ENCODE measurements at places on chromosomes 2 and 18.
A peak's percentile ranks its signal among the peaks of the same experiment; 100 is the strongest.

GRCh38 chr2:69933839-69934613, 19.1 kb downstream of the MXD1 start:
- DNase-seq, result peak; percentile 54

GRCh38 chr2:183533021-183533420, 408.8 kb downstream of the NUP35 start:
- no peak for DNase-seq

GRCh38 chr2:70477441-70477844, 76.2 kb downstream of the TGFA start:
- no peak for DNase-seq

DNA sequence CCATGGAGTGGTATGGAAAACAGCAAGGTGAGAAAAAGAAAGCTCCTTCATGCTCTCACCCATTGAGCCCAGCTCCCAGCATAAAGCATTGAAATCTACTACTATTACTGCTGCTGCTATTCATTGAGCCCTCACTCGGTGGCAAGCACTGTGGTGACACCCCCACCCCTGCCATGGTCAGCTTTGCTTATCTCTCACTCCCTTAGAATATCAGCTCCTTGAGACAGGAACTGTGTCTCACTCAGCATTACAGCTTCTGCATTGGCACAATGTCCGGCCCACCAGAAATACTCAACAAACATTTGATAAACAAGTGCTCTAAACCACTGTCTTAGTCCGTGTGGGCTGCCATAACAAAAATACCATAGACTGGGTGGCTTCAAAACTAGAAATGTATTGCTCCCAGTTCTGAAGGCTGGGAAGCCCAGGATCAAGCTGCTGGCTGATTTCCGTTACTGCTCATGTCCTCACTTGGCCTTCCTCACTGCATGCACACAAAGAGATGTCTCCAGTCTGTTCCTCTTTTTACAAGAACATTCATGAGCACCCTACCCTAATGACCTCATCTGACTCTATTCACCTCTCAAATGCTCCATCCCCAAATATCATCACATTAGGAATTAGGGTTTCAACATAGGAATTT, 116.3 kb downstream of the ZBTB7C start:
- DNase-seq, result no peak

GRCh38 chr2:213121690-213122089, 29.7 kb downstream of the IKZF2 start:
- no peak for DNase-seq

- no peak for DNase-seq
These were observed 232.6 kb downstream of the NDUFA10 start for GRCh38 chr2:239792405-239793084.

DNA sequence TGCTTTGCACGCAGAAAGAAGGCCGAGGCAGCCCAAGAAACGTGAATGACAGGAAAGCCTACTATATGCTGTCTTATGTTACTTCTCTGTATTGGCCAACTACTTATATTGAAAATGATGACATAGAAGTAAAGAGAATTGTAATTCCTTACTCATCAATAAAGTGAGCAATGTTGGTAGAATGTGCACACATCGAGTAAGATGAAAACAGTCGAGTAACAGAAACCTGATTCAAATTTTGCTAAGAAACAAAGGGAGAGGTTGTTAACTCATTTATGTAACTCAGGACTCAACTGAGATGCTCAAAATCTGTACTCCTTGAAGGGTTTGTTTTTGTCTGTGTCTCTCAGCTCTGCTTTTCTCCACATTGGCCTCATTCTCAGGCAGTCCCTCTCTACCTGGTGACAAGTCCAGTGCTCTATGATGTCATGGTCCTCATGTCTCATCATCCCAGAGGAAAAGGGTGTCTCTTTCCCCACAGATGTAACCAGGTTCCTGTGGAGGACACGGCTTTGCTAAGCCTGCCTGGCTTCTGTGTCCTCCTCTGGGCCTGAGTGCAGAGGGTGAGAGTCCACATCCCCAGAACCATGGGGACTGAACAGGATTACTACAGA, 30.3 kb upstream of the CCDC93 start:
- DNase-seq, result no peak

DNA sequence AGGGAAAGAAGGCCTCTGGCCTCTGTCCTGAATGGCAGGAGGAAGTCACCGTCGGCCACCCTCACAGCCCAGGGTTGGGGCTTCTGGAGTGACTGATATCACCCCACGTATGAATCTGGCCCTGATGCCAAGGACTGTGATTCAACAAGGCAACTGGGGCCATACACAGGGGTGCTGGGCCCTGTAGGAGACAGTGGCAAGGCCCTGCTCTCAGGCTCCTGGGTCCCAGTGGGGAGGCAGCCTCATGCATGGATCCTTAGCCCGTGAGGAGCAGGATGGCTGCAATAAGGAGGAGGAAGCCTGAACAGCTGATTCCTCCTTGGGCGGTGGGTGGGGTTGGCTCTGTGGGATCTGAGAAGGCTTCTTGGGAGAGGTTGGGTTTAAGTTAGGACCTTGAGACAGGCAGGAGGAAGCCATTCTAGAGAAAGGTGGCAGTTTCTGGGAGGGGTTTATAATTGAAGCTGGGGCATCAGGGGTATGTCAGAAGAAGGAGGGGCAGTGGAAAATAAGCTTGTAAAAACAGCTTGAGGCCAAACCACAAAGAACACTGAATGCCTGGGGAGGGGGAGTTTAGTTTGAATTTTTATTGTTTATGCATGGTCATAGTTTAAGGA, 42.8 kb upstream of the LAPTM4A start:
- no peak for DNase-seq

DNA sequence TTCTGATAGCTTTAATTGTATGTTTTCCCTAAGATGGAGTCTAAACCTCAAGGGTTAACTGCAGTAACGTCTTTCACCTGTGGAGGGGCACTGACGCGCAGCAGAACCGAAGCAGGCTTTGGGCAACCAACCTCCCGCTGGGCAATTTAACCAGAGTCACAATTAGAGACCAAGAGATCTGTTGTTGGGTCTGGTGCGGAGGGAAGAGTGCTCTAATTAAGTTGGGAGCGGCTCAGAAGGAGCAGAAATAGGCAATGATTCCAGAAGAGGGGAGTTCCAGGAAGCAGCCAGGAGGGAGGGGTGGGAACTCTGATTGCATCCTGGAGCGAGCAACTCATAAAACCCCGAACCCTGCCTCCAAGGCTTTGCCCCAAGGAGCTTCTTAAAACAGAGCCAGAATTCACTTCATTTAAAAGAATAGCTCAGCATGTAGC, 245.8 kb downstream of the PAX3 start:
- DNase-seq, result no peak

- DNase-seq, result no peak
These were observed 6.2 kb upstream of the POU3F3 start for GRCh38 chr2:104847586-104848160.

DNA sequence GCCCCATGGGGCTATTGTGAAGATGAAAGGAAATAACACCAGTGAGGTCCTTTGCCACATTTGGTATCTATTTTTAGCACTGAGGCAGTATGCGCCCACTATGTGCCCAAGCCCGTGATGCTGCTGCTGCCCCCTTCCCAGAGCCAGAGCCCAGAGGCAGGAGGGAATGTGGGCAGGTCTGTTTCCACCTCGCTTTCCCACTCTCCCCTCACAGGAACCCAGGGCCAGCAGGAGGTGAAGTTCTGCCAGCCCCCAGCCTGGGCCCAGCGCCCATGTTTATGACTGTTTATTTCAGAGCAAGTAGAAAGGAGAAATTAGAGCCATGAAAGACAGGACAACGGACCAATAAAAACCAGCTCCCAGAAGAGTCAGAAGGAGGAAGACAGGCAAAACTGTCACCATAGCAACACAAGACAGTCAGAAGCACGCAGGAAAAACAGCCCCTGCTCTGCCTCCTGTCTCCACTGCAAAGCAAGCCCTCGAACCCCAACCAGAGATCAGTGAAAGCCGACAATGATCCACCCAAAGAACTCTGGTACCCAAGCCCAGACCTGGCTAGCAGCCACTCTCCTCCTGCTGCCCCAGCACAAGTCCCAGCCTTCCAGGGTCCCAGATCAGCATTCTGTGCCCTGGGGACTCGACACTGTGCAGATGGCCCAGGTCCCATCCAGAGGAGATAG, 1.4 kb downstream of the CYRIA start:
- DNase-seq, result no peak

GRCh38 chr2:157231476-157231875, 26.0 kb upstream of the GALNT5 start:
- no peak for DNase-seq

- peak; percentile 18 for DNase-seq
These were observed 84.9 kb downstream of the SOX11 start for GRCh38 chr2:5777131-5777535.

DNA sequence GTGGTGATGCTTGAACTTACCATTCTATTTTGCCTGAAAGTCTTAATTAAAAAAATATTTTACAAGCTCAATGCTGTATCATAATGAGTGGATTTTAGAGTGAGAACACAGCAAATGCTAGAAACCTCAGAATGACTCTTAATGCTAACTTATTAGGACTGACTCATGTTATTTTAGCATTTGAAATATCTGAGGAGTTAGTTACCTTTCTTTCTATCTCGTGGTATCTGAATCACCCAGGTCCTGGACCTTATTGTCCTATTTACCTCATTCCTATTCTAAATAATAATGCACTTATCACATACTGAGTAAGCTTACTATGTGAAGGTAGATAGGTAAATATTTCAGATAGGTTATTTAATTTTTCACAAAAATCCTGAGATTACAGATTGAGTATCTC, 70.7 kb downstream of the SOS1 start:
- no peak for DNase-seq

GRCh38 chr2:71045151-71045550, 23.3 kb upstream of the NAGK start:
- DNase-seq, result no peak

DNA sequence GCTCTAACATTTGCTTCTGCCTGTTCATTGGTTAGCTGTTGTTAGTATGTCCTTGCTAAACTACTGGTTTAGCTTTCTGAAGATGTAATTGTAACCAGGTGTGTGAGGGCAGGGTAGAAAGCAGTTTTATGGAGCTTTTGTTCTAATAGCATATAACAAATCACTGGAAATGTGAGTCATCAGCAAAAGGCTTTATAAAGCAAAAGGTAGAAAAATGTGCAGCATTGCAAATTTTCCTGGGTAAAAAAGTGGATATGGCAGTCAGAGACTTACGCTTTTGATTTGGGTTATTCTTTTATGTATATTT, 85.3 kb downstream of the ZNF407 start:
- DNase-seq, result peak; percentile 40

GRCh38 chr2:237731663-237732062, 66.9 kb upstream of the RBM44 start:
- DNase-seq, result no peak

DNA sequence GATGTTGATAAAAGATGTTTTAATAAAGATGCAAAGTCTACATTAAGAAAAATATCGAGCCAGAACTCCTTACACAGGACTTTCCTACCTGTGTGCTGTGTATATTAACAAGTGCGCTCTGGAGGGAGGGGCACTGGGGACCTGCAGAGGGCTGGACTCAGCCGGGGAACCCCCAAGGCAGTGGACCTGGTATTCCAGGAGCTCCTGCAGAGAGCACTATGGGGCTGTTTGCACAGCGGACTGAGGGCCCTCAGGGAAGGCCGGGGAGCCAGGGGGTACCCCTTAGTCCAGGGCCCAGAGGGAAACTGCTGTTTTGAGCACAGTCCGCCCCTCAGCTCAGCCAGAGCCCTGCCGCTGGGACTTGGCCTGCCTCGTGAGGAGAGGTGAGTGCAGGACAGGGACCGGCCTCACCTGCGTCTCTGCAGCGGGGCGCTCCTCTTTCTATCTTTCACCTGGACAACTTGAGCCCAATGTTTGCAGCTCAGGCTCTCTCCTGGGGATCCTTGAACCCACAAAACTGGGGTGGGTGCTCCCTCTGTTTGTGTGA, 168.4 kb downstream of the ARL4C start:
- DNase-seq, result no peak

- DNase-seq, result no peak
These were observed 722.5 kb downstream of the SOCS6 start for GRCh38 chr18:71011389-71011788.

DNA sequence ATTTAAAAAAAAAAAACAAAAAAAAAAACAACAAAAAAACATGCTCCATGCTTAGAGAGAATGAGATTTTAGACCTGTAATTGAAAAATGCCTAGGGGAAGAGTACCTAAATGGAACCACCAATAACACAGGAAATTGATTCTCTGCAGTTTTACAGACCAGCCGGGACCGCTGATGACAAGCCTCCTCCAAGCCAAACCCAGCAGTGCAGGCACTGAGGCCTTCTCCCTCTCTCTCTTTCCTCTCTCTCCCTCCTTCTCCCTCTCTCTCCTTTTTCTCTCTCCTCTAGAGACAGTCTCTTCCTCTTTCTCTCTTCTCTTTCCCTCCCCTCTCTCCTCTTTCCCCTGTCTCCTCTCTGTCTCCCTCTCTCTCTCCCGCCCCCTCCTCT, 228.8 kb upstream of the COPS8 start:
- no peak for DNase-seq

DNA sequence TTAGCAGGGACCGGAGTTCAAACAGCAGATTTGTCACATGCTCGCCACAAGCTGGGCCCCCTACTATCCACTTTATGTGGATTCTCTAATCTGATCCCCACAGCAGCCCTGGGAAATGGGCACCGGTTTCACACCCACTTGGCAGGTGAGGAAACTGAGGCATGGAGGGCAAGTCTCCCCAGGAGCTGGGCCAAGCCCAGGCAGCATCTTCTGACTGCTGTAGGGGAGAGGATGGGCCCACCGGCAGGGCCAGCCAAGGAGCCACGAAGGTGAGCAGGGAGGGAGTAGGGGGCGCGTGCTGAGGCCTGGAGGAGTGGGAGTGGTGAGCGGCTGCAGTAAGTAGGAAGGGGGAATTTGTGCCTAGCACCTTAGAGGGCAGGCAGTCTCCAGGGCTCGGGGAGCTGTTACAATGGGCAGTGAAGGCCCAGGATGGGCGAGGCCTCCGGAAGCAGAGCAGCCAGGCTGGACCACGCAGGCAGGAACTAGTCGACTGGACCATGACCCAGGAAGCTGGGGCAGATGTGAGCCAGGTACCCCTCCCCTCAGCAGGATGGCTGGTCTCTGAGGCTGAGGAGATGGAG, 37.1 kb downstream of the COA5 start:
- DNase-seq, result no peak

DNA sequence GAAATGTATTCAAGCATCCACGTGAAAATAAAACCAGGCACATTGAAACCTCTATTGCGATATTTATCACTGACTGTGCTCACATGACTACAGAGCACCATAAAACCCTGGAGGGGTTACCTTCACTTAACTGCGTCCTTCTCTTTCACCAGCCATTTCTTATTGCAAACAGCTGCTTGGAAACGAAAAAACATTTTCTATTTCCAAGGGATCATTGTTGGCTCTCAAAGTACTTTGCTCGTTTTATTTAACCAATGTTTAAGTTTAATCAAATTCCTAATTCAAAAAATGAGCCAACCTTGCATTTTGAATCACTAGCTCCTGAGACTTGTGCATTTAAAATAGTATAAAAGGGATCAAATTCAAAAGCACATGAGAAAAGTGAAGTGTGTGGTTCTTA, 134.4 kb downstream of the OSR1 start:
- no peak for DNase-seq

DNA sequence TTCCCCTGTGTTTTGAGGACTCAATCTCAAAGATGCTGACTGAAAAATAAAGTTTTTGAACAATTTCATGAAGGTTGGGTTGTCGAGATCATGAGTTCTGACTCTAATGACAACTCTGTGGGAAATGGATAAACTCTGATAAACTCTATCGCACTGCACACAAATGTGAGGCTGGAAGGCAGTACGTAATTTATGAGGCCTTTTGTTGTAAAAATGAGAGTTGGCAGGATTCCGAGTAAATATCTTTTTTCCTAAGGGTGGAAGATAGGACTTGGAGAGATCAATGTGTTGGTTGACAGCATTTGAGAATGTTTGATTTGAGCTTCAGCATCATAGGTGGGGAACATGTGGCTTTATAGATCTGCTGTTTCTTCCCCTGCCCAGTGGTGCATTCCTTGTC, 90.4 kb downstream of the SPTBN1 start:
- DNase-seq, result no peak

GRCh38 chr18:13530879-13531387, 195.4 kb downstream of the FAM210A start:
- DNase-seq, result no peak

Data from fibroblast of skin of left biceps (primary cell).